Fibroblast of mammary gland (primary cell): ENCODE measurements at places on chromosomes 7 and 10.

DNA sequence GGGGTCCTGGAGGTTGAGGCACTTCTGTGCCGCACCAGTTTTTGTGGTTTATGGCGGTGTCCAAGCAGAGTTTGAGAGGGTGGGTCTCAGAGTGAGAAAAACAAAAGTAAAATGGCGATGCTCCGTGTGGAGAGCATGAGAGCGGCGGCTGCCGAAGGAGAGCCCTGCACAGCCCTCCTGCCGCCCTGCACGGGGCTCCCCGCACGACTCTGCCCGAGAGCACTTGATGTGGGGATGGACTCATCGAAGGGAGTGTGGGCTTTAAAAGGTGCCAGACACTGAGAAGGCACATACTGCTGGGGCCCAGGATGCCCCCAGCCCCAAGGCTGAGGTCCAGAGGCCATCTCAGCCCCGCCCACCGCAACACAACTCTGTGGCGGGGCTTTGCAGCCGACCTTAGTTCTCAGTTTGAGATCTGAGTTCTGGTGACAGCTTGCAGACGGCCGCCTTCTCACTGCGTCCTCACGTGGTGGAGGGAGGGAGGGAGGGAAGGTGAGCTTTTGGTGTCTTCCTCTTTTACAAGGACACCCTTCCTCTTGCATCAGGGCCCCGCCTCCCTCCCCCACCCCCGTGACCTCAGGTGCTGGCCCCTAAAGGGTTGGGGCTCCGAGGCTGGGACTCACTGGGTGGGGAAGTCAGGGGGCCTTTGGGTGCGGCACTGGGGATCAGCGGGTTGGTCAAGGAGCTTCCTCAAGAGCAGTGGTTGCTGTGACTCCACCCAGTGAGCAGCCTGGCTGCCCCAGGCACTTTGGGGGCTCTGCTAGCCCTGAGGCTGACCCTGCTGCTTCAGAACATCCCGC is 69.1 kb downstream of the NKX6-2 start:
- no peak for DNase-seq

DNA sequence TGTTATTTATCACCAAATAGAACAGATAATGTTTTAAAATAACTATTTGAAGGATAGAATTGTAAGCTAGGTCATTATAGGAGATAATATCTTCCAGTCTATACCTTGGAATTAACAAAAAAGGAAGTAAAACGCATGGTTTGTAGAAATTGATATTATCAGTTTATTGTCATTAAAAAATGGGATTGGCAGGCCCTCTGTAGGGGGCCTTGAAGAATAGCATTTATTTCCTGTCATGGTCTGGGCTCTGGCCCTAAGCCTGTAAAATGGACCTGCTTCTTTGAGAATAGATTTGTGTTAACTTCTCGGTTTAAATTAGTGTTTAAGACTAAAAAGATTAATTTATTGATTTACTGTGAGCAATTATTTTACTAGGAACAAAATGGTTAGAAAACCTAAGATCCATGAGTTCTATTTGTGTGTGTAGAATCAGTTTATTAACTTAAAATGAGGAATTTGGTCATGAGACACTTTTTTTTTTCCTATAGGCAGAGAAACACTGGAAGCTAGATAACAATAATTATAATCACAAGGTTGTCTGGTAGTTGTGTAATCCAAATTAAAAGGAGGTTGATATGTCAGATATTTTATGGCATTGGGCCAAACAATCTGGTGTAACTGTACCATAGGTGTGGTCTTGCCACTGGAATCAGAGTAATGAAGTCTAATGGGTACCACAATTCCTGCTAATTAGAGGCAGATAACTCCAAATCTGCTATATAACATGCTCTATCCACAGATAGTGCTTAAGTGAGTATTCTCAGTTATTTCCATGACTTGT is 197.4 kb upstream of the FOXP2 start:
- peak; percentile 19 for DNase-seq

DNA sequence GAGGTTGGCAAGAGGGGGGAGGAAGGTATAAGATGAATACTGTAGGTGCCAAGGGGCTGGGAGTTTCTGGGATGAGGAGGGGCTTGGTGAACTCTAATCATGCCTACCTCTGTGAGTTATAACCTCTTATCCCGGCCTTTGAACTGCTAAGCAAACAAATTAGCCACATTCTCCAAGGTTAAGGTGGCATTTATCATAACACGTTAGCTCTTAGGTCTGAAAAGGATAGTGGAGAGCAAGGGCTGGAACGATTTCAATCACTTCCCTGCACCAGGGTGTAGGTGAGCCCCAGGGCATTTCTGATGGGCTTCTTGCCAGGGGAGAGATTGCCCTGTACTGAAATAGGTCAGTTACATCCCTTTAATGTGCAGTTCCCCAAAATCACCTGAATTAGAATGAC is 28.6 kb upstream of the DMBT1 start:
- no peak for DNase-seq

- DNase-seq = no peak
Observed at GRCh38 chr10:78686444-78687060, 382.2 kb upstream of the ZMIZ1 start.

DNA sequence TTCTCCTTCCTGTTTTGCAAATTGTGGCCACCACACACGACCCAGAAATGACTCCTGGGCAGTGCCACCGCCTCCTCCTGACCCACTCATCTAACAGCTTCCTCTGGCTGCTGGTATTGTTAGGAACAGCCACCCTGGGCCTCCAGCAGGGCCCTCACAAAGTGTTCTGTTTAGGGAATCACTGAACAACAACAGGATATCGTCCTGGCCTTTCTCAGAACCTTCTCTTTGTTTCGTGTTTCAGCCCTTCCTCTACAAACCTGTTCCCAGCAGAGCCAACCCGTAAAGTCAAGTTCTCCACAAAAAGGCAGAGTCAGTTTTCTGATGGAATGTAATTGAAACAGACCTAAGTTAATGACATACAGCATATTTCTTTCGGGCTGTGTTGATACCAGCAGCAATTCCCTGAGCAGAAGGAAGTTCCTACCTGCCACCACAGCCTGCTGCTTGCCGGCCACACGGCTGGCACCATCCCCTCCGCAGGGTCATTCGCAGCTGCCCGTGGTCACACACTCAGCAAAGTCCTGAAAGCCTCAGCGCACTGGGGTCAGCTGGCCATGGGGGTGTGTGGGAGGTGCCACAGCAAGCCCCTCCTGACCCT is 91.7 kb upstream of the PITRM1 start:
- no peak for DNase-seq

- DNase-seq = no peak
Observed at GRCh38 chr7:37351716-37352115, 96.9 kb downstream of the ELMO1 start.

GRCh38 chr10:78537018-78537417 is 503.4 kb downstream of the RPS24 start:
- DNase-seq = no peak

- DNase-seq = no peak
Observed at GRCh38 chr7:47565640-47566250, 16.2 kb downstream of the TNS3 start.

- no peak for DNase-seq
Observed at GRCh38 chr7:34333925-34334324, 324.1 kb upstream of the NPSR1 start.

GRCh38 chr7:15123901-15124300 is 221.3 kb upstream of the DGKB start:
- no peak for DNase-seq

DNA sequence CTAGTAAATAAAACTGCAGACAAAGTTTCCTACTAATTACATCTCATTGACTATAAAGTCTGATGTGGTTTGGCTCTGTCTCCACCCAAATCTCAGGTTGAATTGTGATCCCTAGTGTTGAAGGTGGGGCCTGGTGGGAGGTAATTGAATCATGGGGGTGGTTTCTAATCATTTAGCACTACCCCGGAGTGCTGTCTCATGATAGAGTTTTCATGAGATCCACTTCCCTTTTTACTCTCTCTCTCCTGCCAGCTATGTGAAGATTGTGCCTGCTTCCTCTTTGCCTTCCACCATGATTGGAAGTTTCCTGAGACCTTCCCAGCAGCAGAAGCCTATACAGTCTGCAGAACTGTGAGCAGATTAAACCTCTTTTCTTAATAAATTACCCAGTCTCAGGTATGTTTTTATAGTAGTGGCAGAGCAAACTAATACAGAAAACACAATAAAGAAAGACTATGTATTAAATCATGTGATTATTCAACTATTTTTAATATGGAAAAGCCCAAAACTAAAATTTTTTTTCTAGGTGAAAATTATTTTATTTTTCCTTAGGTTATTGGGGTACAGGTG is 232.1 kb downstream of the FZD1 start:
- no peak for DNase-seq
